ENCODE measurements at places on chromosomes 6 and 20.
A peak's percentile ranks its signal among the peaks of the same experiment; 100 is the strongest.

GRCh38 chr6:157976345-157977175 is 5.1 kb upstream of the SYNJ2 start:
- DNase-seq = no peak

GRCh38 chr6:43950051-43950605 is 177.1 kb downstream of the MRPL14 start:
- no peak for DNase-seq

- DNase-seq = peak; percentile 68
These were observed 61.1 kb downstream of the NFATC2 start for GRCh38 chr20:51481341-51481914.

- DNase-seq = no peak
These were observed 64.9 kb upstream of the BHLHE23 start for GRCh38 chr20:63071541-63072181.

DNA sequence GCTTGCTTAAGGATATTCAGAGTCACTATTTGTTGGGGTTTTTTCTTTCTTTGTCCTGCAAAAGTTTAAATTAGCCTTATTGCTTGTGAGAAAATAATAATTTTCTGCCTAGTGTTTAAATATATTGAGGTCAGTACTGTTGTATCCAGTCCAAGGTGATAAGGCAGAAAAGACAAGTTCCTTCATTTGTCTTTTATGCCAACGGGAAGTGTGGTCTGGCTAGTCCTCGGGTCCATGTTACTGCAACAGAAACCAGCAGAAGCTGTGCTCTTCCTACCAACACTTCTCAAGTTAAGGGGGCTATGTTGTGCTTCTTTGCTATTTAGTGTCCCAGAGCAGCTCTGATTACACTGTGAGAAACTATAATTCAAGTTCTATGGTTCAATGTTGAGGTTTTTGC is 301.1 kb downstream of the TBC1D7 start:
- no peak for DNase-seq

GRCh38 chr6:66340736-66341135 is 633.7 kb upstream of the EYS start:
- no peak for DNase-seq

GRCh38 chr6:112413780-112414179 is 66.7 kb downstream of the RFPL4B start:
- DNase-seq = no peak
